ENCODE measurements at places on chromosomes 1 and 21.

GRCh38 chr1:156128654-156129597 lies 14.4 kb downstream of the LMNA start:
- H3K4me1 ChIP-seq: no peaks in the 10 kb centered on the region
- no peaks in the 10 kb centered on the region for H3K27me3 ChIP-seq
- H3K36me3 ChIP-seq: no peaks in the 10 kb centered on the region
- H3K4me3 ChIP-seq: no peak overlapping the region
- peak; percentile 85 for DNase-seq
- peak overlapping the region; percentile 100 for H3K27ac ChIP-seq

DNA sequence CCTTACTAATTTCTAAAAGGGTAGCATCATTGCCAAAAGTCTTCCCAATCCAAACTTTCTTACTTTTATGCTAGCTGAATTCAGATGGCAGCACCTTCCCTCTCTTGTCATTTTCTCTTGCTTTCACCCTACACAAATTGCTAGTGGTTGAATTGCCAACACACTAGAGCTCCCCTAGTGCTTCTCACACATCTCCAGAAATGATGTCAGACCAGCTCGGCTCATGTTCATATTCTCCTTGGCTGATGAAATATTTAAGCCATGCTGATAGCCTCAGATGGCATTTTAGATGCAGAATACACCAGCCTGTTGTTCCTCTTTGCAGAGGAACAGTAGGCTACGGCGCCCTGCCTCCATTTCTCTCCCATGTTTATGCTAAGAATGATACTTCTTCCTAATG lies 256.9 kb downstream of the PTBP2 start:
- no peak for DNase-seq
- no peaks in the 10 kb centered on the region for H3K36me3 ChIP-seq
- H3K4me3 ChIP-seq: no peak overlapping the region
- H3K27me3 ChIP-seq: no peaks in the 10 kb centered on the region
- H3K27ac ChIP-seq: no peak overlapping the region

GRCh38 chr1:5745800-5746610 lies 246.2 kb downstream of the NPHP4 start:
- H3K4me1 ChIP-seq: no peaks in the 10 kb centered on the region
- no peaks in the 10 kb centered on the region for H3K27me3 ChIP-seq
- H3K27ac ChIP-seq: no peak overlapping the region
- no peak overlapping the region for H3K4me3 ChIP-seq
- H3K36me3 ChIP-seq: no peaks in the 10 kb centered on the region

DNA sequence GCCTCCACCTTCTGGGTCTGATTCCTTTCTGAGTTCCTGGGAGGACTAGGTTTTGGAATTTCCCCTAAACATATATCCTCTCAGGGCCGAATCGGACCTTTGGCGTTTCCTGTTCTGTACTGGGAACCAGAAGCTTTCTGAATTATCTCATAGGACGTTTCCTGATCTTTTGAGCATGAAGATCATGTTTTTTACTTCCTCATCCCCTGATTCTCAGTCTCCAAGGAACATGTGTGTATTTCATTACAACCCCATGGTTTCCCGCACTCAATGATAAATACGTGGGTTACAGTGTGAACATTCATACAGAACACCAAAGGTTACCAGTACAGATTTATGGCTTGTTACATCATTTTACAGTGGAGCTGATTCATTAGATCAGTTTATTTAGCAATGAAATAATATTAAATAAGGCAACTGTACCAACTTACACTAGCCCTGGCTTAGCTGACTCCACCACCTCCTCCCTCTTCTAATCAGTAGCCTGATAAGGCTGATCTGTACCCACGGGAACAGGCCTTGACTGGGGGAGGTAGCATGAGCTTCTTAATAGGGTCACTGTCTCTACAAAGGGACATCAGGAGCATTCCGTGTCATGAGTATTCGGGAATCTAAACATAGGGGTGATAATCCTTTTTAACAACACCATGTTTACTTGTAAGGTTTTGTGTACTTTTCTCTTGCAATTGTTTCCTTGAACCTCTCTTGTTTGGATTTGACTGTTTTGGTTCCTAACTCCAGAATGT lies 57.8 kb upstream of the ERRFI1 start:
- peaks cover 6% of the 10 kb centered on the region for H3K4me1 ChIP-seq
- no peak for DNase-seq
- no peak overlapping the region for H3K4me3 ChIP-seq
- no peak overlapping the region for H3K27ac ChIP-seq

GRCh38 chr1:229378586-229379367 lies 35.9 kb upstream of the CCSAP start:
- no peaks in the 10 kb centered on the region for H3K4me1 ChIP-seq
- H3K4me3 ChIP-seq: no peak overlapping the region
- H3K27me3 ChIP-seq: no peaks in the 10 kb centered on the region
- DNase-seq: no peak
- no peaks in the 10 kb centered on the region for H3K36me3 ChIP-seq

DNA sequence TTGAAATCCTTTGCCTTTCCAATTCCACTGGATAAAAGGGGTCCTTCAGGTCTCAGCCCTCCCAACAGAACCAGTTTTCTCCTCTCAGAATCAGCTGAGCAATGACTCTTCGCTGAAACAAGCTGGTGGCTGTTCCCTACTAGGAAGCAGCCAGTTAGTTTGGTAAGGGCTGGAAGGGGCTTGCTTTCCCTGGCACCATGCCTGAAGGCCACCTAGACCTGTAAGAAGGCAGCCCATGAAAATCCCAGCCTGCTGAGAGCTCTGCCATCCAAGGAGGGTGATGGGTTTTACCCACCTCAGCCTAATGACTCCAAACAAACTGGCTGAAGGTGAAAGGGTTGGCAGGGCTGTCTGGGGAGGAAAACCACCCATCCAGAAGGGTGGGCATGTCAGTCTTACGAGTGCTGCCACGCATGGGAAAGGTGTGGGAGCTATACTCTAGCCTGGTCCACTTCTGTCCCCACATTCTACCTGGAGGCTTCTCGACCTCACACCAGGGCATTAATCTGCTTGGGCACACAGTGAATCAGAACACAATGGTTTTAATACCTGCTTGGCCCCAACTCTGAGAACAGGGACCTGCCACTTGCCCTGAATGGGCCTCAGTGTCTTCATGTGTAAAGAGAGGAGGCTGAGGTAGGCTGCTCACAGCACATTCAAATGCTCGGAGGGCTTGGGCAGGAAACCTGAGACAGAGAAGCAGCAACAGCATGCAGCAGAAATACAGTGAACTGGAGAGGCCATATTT lies 53.0 kb downstream of the CD46 start:
- no peaks in the 10 kb centered on the region for H3K4me1 ChIP-seq
- H3K27ac ChIP-seq: peak overlapping the region; percentile 14
- no peaks in the 10 kb centered on the region for H3K27me3 ChIP-seq
- DNase-seq: no peak
- no peaks in the 10 kb centered on the region for H3K36me3 ChIP-seq
- H3K4me3 ChIP-seq: no peak overlapping the region

- H3K4me1 ChIP-seq: no peaks in the 10 kb centered on the region
- no peak overlapping the region for H3K4me3 ChIP-seq
- DNase-seq: no peak
- H3K27ac ChIP-seq: no peak overlapping the region
- H3K27me3 ChIP-seq: no peaks in the 10 kb centered on the region
- no peaks in the 10 kb centered on the region for H3K36me3 ChIP-seq
These were observed 84.6 kb downstream of the SELENOF start for GRCh38 chr1:86829321-86829720.

GRCh38 chr1:170530972-170531757 lies 801 bp upstream of the GORAB start:
- H3K4me3 ChIP-seq: peak overlapping the region; percentile 78
- peak; percentile 52 for DNase-seq
- H3K36me3 ChIP-seq: no peaks in the 10 kb centered on the region
- peaks cover 5% of the 10 kb centered on the region for H3K4me1 ChIP-seq
- no peaks in the 10 kb centered on the region for H3K27me3 ChIP-seq
- peak overlapping the region; percentile 83 for H3K27ac ChIP-seq

DNA sequence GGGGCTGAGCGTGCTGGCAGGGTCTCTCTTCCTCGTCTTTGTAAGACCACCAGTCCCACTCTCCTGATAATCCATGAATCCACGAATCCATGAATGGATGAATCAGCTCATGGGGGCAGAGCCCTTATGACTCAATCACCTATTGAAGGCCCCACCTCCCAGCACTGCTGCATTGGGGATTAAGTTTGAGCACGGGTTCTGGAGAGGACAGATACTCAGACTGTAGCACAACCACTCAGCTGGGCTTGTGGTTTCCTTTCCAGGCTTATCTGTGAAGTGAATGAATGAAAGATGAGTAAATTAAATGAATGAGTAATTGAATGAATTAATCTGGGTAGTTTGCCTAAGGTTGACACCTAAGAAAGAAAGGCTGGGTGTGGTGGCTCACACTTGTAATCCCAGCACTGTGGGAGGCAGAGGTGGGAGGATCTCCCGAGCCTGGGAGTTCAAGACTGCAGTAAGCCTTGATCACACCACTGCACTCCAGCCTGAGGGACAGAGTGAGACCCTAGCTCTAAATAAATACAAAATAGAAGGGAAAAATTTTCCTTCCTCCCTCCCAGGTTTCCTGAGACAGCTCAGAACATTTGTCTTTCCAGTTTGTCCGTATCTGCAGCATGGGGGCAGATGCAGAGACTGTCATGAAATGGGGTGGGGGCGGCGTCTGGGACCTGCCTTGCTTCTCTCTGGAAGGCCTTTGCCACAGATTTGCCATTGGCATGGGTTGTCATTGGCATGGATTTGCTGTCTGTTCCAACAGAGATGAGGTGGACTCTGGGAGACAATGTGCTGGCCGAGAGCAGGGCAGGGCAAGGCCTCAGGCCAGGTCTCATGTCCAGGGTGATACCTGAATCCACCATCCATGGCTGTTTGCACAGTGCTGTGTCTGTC lies 187.7 kb upstream of the C1orf174 start:
- no peaks in the 10 kb centered on the region for H3K27me3 ChIP-seq
- no peak overlapping the region for H3K27ac ChIP-seq
- no peak overlapping the region for H3K4me3 ChIP-seq

GRCh38 chr1:111570781-111571181 lies 48.8 kb upstream of the RAP1A start:
- no peak overlapping the region for H3K27ac ChIP-seq
- no peak overlapping the region for H3K4me3 ChIP-seq
- DNase-seq: no peak
- H3K4me1 ChIP-seq: no peaks in the 10 kb centered on the region
- no peaks in the 10 kb centered on the region for H3K36me3 ChIP-seq

GRCh38 chr1:156804572-156805243 lies 11.9 kb downstream of the SH2D2A start:
- H3K36me3 ChIP-seq: no peaks in the 10 kb centered on the region
- no peak overlapping the region for H3K27ac ChIP-seq
- no peaks in the 10 kb centered on the region for H3K4me1 ChIP-seq
- no peak overlapping the region for H3K4me3 ChIP-seq
- H3K27me3 ChIP-seq: no peaks in the 10 kb centered on the region
- no peak for DNase-seq

DNA sequence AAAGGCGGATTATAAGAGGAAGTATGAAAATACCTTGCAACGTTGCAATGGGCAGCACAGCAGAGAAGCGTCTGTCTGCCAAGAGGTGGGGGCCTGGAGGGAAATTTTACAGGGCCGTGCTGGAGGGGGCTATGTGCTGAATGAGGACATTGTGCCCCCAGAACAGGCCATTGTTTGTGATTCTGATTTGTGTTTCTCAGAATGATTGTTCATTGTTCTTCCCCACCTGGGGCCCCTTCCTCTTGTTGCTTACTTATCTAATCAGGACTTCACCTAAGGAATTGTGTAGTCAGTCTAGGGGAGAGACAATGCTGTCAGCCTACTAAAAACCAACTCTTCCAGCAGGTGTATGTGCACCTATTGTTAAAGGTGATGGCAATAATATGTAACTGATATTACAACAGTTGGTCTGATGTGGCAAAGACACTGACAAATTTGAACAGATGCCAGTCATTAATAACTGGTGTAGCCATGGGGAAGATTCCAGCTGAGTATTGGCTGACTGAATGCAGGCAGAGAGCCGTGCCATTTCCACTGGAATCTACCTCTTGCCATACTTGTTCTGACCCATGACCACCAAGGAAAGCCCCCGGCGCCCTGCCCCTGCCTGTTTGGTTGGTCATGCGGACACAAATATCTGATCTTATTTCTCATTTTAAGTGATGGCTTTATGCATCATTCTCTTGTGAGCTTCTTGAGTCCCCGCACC lies 45.2 kb upstream of the PSEN2 start:
- no peaks in the 10 kb centered on the region for H3K27me3 ChIP-seq
- no peak overlapping the region for H3K4me3 ChIP-seq
- H3K27ac ChIP-seq: no peak overlapping the region

DNA sequence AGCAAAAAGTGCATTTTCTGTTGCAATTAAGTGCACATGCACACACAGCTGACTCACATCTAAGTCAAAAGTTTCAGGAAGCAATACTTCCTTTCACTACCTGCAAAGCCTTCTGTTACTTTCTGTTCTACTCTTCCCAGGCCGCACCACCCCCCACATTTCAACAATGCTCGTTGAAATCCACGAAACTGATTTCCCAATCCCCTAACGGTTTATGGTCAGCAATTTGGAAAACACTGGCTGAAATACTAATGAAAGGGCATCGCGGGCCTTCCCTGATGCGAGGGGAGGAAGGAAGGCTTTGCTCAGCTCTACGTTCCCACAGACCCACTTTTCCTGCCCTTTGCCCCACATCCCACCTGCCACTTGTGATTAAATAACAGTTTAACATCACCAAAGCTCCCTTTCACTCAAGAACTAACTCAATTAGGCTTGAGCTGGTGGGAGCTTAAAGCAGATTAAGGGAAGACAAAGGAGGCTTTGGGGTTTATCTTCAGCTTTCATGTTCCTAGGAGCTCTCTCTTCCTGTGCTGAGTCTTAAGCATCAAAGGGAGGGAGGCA lies 243.2 kb upstream of the RAB4A start:
- H3K27me3 ChIP-seq: no peaks in the 10 kb centered on the region
- DNase-seq: no peak
- no peak overlapping the region for H3K27ac ChIP-seq
- H3K4me1 ChIP-seq: no peaks in the 10 kb centered on the region
- H3K4me3 ChIP-seq: no peak overlapping the region

DNA sequence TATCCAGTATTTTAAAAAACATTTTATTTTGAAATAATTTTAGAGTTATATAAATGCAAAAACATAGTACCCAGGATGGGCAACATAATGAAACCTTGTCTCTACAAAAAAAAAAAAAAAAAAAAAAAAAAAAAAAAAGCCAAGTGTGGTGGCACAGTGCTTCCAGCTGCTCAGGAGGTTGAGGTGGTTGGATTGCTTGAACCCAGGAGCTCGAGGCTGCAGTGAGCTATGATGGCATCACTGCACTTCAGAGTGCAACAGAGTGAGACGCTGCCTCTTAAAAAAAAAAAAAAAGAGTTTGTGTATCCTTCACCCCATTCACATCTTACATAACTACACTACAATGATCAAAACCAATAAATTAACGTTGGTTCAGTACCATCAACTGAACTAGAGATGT lies 115.6 kb upstream of the KIF26B start:
- no peak overlapping the region for H3K4me3 ChIP-seq
- no peaks in the 10 kb centered on the region for H3K4me1 ChIP-seq
- no peak for DNase-seq
- H3K36me3 ChIP-seq: no peaks in the 10 kb centered on the region
- H3K27ac ChIP-seq: no peak overlapping the region
- H3K27me3 ChIP-seq: no peaks in the 10 kb centered on the region

GRCh38 chr1:197774466-197775281 lies 606 bp downstream of the DENND1B start:
- H3K27me3 ChIP-seq: no peaks in the 10 kb centered on the region
- peak; percentile 84 for DNase-seq
- no peaks in the 10 kb centered on the region for H3K4me1 ChIP-seq
- H3K27ac ChIP-seq: peak overlapping the region; percentile 83
- no peaks in the 10 kb centered on the region for H3K36me3 ChIP-seq
